ENCODE measurements at places on chromosomes 12 and 14. TPM values are rescaled to one million over a fixed set of nuclear protein-coding genes. Genes with fewer than 3 reads are reported as not detected.

Gene LGMN
- 87.0 TPM for total RNA-seq

- DNase-seq, result no peak
Measured at GRCh38 chr14:100761481-100761880, 34.8 kb downstream of the DLK1 start.

- no peak for DNase-seq
Measured at GRCh38 chr12:109961201-109961600, 35.0 kb downstream of the GIT2 start.

DNA sequence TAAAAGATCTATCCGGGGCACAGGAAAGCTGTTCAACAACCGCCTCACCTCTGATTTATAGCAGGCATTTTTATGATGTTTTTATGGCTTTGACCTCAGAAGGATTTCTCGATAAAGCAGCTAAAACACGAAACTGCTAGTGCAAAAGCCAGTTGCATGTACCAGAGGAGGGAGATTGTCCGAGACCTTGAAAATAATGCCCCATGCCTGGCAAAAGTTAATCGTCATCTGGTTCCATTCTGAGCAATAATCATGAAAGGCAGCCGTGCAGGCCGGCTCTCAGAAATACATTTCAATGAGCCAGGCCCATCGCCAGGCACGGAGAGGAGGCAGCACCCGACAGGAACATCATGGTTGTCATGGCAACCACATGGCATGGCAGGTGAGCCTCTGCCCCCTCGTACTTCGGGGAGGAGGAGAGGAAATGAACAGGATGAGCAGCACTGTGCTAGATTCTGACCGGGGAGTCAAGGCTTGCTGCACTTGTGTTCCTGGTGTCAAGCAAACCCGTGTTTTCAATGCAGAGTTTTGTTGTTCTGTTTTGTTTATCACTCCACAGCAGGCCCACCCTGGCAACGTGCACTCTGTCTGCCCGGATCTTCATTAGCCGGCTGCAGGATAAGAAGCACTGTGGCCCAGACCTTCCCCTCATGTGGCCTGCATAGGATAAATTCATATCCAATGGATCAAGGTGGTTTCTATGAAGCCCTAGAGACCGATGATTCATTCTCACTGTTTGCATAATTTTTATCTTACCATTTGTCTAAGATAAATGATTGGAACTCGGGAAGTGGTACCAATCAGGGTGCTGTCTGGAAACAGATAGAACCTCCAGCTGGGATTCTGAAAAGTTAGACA, 160.2 kb downstream of the RIMBP2 start:
- no peak for DNase-seq

Gene TAS2R19
- 1.6 TPM for total RNA-seq

Measured in right cardiac atrium (tissue), 5 donors.